ENCODE measurements at places on chromosomes 4 and X.

DNA sequence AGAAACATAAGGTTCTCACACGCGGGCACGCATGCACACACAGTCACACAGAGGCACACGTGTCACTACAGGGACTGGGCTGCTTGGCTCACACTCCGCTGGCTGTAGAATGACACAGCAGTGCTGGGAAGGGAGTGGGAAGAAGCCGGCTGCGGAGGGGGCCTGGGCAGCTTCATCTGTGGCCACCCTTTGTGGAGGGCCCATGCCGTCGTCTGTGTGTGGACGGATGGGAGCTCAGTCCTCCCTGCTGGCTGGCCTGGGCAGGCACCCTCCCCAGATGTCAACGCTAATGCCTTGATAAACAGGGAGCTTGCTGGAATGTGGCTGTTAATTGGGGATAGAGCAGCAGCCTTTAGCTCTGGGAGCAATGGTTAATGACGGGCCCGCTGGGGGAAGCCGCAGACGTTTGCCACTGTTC, 621.1 kb downstream of the BCOR start:
- no peak for DNase-seq

DNA sequence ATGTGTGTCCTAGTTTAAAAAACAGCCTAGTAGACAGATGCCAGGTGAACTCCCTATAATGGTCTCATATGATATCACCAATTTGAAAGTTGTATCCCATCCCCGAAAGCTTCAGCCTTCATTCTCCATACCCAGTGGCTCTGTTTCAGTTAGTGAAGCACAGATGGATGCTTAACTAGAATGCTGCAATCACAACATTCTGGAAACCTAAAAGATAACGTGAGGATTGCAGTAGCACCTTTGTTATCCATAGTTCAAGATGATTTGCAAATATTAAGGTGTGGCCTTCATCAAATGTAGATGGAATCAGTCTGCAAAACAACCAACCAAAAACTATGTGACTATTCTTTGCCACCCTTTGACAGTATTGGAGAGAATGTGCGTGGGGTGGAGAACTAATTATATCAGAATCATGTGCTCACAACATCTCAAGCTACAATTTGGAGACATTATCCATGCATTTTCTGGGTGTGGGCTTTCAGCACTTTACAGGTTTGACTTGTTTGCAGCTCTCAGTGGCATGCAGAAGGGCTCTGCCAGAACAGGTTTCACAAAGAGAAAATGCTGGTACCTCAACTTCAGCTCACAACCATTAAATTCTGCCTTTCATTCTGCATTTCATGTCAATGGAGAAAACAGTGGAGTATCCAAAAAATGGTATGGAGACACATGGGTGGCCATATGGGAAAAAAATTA, 18.3 kb upstream of the PPID start:
- DNase-seq: no peak

DNA sequence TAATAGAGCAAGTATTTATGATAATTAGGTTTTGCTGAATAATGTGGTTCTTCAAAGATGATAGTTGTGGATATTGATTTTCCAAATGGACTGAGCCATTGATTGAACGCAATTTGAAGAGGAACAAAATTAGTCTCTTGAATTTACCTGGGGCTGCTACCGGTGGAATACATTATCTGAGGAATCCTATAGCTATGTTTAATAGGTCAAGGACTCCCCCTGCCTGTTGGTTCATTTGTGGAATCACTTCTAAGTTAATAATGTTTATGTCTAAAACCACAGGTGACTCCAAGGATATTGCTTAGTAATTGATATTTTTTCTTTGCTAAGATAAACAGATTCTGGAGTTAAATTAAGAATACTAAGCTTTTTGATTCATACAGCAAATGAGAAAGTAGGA, 576.0 kb upstream of the PABPC4L start:
- peak; percentile 13 for DNase-seq

GRCh38 chrX:97863261-97863660, 979.6 kb downstream of the RPA4 start:
- no peak for DNase-seq

DNA sequence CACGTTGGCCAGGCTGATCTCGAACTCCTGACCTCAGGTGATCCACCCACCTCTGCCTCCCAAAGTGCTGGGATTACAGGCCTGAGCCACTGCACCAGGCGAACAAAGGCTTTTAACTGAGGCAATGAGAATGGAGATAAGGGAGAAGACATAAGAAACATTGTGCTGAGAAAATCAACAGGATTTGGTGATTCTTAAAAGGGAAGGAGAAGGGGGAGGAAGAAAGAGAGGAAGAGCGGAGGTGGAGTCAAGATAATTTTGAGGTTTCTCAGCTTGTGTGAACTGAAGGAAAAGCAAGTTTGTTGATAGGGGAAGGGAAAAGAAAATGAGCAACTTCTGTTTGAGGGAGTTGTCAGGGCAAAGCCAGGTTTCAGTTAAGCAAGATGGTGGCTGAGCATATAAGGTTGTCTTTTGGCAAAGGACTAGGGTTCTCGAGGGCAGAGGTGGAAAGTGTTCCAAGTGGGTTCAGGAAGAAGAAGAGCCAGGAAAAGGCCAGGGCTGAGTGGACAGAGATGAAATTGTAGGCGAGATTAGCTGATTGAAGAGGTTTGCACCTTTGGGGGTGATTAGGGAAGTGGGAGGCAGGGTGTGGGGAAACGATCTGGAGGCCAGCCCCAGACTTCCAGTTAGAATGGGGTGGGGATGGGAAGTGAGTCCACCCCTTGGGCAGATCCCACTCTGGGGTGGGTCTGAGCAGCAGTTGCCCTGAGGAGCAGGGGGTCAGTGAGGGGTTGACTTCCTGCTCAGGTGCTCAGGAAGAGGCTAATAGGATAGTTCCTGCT, 7.8 kb downstream of the DOCK11 start:
- DNase-seq: no peak

DNA sequence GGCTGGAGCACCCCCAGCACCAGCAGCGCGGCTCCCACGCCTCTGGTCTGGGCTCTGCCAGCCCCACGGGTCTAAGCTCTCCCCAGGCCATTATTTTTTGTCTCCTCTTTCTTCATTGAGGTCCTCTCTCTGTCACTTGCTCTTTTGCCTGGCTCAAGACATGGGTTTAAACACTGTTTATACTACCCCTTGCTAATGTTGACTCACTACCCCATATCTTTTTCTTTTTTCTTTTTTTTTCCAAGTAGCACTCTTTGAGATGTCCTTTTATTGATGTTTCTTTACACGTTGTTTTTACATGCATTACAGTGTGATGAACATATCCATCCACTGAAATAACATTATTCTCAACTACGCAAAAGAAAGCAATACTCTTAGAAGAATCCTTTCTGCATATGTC, 1.7 kb upstream of the ERVMER34-1 start:
- no peak for DNase-seq

DNA sequence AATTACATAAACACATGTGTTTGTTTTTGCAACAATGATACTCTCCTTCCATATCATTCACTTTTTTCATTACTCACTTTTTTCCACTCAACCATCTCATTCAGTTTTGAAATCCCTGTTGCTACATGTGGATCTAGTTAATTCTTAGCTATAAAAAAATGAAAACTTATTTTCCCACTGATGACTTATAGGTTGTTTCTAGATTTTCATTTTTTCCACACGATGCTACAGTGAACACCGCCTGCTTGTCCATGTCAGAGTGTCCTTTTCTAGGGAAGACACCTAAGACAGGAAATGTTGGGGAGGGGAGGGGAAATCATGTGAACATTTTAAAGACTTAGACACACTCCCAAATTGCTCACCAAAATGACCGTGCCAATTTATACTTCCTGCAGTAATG, 70.2 kb downstream of the SUPT20HL2 start:
- DNase-seq: no peak

DNA sequence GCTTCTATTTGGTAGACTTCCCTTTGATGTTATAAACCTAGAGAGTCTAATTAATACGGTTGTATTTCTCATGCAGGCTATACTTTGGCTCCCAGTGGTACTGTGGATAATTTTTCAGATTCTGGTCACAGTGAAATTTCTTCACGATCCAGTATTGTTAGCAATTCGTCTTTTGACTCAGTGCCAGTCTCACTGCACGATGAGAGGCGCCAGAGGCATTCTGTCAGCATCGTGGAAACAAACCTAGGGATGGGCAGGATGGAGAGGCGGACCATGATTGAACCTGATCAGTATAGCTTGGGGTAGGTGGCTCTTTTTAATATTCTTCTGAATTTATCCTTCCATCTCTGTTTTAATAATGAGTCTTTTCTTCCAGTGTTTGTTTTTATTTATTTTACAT, 249.7 kb downstream of the RAPGEF2 start:
- DNase-seq: no peak

DNA sequence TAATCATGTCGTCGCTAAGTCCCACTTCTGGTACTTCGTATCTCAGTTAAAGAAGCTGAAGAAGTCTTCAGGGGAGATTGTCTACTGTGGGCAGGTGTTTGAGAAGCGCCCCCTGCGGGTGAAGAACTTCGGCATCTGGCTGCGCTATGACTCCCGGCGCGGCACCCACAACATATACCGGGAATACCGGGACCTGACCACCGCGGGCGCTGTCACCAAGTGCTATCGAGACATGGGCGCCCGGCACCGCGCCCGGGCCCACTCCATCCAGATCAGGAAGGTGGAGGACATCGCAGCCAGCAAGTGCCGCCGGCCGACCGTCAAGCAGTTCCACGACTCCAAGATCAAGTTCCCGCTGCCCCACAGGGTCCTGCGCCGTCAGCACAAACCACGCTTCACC, 11.3 kb downstream of the PNCK start:
- no peak for DNase-seq

DNA sequence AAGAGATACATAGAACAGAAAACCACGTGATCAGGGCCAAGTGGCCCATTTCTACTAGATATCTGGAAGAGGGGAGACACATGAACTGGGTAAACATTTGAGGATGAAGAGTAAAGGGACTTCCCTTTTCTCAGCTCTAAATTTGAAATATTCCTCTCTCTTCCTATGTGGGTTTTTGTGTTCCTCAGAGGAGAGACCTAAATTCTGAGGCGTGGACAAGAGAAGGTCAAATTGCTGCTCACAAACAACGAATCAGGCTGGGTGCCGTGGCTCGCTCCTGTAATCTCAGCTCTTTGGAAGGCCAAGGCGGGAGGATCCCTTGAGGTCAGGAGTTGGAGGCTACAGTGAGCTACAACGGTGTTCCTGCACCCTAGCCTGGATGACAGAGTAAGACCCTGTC, 216.0 kb downstream of the PTTG2 start:
- DNase-seq: no peak

DNA sequence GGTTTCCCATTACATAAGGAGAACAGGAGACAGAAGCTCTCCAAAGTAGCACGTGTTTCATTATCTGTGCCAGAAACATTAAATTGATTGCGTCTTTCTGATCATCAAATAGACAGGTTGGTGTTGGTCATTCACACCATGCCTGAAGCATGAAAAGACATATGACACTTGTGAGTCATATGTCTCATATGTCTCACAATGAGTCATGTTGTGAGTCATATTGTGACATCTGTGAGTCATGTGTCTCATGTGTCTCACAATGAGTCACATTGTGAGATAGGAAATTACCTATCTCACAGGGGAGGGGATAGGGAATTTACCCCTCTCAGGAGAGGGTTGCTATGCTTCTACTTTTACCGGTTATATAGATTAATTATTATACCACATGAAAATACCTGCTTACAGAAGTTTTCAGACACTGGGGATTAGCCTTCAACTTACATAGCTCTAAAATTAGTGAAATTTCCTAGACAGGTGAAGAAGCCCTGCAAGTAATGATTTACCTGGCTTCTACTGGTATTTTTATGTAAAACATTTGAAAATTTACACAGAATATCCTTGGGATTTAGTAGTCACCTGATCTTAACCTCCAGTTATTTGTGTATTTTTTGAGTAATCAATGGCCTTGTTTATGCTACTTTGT, 80.8 kb downstream of the NPFFR2 start:
- peak; percentile 72 for DNase-seq

DNA sequence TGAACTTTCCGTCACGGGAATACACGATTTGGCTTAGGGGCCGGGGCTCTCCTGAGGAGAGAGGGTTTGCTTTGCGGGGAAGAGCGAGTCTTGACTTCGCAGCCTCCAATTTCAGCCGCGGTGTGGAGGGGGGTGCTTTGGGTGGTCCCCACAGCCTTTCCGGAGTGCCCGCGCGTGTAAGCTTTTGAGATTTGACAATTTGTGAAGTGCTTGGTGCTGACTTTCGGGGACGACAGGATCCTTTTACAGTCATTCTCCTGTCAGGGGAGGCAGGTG, 355 bp downstream of the SCML1 start:
- no peak for DNase-seq

- DNase-seq: peak; percentile 31
Measured at GRCh38 chrX:63686878-63687714, 97.9 kb downstream of the ARHGEF9 start.
